ENCODE measurements at places on chromosomes 1 and 21. TPM values are rescaled to one million over a fixed set of nuclear protein-coding genes. Genes with fewer than 3 reads are reported as not detected.

CELA3A gene
- total RNA-seq, result not detected

KRTAP20-3 gene
- not detected for total RNA-seq

KCNQ4 gene
- total RNA-seq, result 0.10 TPM

RGS4 gene
- total RNA-seq, result 421 TPM
